ENCODE measurements at places on chromosomes 5 and 9. TPM values are rescaled to one million over a fixed set of nuclear protein-coding genes. Genes with fewer than 3 reads are reported as not detected.

DNA sequence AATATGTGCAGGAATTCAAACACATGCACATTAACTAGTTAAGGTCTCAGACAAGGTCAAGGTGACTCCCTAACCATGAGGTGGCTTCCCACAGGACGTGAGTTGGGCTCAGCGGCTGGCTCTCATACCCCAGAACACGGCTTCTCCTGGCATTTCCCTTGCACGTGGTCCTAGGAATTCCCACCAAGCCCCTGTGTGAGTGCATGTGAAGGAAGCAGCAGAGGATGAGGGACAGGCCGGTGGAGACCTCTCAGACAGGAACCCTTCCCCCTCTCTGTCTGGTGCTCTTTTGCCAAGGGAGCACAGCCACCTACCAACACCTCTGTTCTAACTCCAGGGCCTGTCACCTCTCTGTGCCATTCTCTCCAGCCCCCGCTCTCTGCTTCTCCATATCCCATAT is 271.0 kb downstream of the FSTL4 start:
- DNase-seq: no peak

DNA sequence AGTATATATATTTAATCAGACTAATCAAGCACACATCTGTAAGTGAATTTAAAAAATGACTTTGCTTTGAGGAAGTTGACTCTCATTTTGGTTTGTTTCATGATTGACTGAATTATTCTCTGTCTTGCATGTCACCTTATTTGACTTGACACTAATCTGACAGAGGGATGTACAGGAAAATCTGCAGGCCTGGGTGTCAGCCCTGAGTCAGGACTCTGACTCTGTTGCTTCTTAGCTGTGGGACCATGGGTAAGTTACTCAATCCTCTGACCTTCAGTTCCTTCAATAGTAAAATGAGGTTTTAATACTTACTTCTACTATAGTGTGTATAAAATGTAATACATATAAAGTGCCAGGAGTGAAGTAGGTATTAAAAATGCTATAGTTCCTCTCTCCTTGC is 415.9 kb downstream of the ARHGEF28 start:
- DNase-seq: no peak

GRCh38 chr5:117461403-117461802 is 886.8 kb upstream of the SEMA6A start:
- no peak for DNase-seq

DNA sequence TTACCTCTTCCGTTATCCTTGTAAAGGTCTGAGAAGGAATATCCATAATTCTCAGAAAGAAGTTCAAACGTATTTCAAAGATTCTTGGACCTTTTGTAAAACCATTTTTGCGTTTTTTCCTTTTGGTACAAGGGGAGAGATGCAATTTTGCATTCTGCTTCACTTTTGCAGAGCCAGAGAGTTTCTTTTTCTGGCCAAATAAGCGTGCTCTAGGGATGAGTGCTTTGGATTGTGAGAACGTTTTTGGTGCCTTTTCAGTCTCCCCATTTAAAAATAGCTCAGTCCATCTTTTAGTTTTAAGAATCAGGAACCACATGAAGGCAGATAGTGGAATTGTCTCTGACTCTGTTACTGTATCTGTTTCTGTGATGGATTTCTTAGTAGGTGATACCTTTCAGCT is 1.5 kb downstream of the ARHGAP26 start:
- no peak for DNase-seq

DNA sequence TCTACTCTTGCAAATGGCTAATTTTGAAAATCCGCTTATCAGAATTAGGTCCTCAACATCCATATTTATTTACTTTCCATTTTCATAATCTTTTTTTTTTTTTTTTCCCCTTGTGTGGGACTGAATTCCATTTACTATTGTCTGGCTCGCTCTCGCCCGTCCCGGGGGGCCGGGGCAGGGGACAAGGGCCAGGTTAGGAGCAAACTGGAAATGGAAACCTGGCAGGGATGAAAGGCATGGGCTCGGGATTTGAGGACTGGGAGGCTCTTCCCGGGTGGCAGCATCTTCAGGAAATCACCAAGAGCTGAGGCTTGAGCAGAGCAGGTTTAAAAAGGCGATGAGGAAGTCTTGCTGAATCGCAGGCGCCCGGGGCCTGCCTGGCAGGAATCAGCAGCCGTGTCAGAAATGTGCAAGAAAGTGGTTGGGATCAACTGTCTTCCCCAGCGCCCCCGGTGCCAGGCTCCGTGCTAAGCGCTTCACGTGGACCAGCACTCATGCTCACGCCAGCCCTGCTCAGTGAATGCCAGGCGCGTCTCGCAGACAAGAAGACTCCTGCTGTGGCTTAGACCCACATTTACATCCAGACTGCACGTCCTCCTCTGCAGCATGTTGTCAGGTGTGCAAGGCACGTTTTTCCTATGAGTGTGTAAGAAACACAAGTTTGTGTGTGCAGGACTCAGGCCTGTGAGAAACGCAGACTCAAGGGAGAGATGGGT is 66.3 kb upstream of the UNC5A start:
- peak; percentile 53 for DNase-seq

HTR1A gene
- not detected for total RNA-seq

GRCh38 chr5:144048259-144048856 is 122.1 kb downstream of the YIPF5 start:
- DNase-seq: no peak

DNA sequence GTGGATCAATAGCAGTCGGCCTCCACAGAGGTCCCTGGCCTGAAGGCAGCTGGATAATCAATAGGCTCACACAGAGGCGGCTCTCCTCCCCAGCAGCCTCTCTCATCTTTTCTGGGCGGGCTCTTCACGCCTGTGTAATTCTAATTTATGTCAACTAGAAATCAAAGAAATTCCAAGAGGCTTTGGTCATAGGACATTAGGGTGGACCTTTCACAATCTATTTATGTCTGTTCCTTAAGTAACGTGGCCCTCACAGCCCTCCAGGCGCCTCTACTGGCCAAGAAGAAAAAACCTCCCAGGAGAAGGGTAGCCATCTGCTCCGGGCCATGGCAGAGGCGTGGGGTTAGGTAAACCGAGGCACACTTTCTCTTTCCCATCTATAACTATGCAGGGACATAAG is 205.1 kb upstream of the EFNA5 start:
- DNase-seq: no peak

SLC31A2 gene
- total RNA-seq: 9.5 TPM

DNA sequence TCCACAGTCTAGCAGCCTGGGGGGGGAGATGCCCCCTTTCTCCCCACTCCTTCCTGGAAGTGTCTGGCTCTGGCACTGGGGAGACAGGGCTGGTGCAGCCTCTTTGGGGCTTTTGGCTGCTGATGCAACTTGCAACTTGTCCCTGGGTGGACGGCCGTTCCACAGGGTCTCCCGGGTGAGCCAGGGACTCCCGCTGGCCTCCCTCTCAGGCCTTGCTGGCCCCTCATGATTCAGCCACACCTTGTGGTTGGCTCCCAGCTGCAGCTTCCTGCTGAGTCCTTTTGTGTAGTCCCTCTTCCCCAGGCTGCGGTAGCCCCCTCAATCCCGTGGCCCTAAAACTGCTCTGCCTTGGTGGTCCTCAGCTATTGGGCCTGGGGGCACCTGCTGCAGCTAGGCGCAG is 283.5 kb downstream of the PBX3 start:
- no peak for DNase-seq
